ENCODE measurements at places on chromosomes 11 and 22.
A peak's percentile ranks its signal among the peaks of the same experiment; 100 is the strongest.

DNA sequence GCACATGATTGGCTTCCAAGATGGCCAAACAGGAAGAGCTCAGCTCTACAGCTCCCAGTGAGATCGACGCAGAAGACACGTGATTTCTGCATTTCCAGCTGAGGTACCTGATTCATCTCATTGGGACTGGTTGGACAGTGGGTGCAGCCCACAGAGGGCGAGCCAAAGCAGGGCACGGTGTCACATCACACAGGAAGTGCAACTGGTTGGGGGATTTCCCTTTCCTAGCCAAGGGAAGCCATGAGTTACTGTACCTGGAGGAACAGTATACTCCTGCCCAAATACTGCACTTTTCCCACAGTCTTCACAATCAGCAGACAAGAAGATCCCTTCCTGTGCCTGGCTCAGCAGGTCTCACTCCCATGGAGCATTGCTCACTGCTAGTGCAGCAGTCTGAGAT, 131.2 kb downstream of the DLG2 start:
- no peak for DNase-seq

- no peak for DNase-seq
Observed at GRCh38 chr11:32584921-32585320, 1.3 kb downstream of the EIF3M start.

DNA sequence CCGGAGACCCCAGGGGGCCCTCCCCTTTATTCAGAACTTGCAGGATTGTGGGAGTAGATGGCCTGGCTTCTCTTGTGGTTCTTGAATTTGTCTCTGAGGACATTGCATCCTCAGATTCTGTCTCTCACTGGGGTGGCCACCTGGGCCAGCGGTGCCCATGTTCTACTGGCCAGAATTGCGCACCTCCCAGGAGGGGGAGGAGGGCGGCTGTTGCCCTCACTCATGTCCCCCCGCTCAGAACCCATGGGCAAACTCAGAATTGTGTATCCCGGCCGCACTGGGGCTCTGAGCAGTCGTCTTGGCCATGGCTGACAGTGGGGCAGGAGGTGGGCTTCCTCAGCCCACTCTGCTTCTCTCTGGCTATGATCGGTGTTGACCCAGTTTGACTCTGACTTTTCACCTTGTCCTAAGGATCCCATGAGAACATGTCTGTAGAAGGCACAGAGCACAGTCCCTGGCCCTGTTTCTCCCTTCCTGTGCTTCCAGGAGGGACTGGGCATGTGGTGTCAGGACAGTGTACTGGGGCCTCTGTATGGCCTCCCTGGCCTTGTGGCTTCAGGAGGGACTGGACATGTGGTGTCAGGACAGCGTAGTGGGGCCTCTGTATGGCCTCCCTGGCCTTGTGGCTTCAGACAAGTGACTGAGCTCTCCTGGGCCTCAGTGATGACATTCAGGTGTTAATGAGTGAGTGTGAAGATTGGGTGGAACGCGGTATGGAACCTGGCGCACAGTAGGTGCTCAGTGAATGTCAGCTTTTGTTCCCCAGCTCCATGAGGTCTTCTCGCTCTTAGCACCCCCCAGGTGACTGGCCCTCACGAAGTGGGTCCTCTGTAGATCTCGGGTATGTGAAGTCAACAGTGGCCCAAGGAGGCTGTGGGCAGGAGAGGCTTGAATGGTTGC, 99.3 kb downstream of the TBC1D22A start:
- no peak for DNase-seq

GRCh38 chr22:28810821-28811491, 10.6 kb upstream of the XBP1 start:
- no peak for DNase-seq

DNA sequence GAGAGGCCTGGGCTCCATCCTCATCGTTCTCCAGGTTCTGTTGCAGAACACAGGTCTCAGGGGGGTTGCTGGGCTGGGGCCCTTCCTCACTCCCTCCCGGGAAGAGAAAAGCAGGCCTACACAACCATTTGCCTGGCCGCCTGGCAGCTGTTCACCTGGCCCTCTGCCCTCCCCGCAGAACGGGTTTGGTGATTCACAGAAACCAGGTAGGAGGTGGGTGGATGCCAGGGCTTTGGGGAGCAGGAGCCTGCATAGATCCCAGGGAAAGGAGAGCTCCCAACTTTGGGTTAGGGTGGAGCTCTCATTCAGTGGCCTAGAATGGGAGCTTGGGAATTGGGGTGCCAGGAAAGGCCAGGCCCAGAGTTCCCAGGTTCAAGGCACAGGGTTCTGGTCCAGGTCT, 995 bp downstream of the TMEM134 start:
- DNase-seq: no peak

DNA sequence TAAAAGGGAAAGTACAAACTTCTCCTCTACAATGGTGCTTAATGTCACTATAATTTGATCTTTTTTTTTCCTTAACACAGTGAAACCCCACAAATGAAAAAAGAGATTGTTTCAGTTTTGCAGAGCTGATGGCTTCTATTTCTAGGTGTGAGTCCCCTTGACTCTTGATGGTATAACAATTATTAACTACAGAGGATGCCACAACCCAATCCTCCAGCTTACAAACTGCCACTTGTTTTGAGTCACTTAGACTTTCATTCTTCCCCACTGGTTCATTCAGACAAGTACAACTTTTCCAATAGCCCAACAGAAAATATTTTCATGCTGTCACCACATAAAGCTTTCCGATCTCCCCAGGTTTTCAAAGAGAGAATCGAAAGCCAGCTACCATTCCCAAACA, 812.2 kb downstream of the LRRC4C start:
- DNase-seq: no peak

GRCh38 chr11:72078477-72078876, 1.9 kb downstream of the NUMA1 start:
- DNase-seq: no peak

- DNase-seq: no peak
Observed at GRCh38 chr11:117424781-117425180, 97.1 kb downstream of the CEP164 start.

- DNase-seq: no peak
Observed at GRCh38 chr11:117976445-117976844, 9.7 kb upstream of the IL10RA start.

GRCh38 chr11:37972691-37973090, 1374.7 kb upstream of the RAG2 start:
- DNase-seq: no peak

GRCh38 chr22:50034126-50035081, 21.8 kb upstream of the IL17REL start:
- DNase-seq: no peak

- DNase-seq: no peak
Observed at GRCh38 chr11:102244681-102245409, 72.4 kb upstream of the BIRC3 start.

DNA sequence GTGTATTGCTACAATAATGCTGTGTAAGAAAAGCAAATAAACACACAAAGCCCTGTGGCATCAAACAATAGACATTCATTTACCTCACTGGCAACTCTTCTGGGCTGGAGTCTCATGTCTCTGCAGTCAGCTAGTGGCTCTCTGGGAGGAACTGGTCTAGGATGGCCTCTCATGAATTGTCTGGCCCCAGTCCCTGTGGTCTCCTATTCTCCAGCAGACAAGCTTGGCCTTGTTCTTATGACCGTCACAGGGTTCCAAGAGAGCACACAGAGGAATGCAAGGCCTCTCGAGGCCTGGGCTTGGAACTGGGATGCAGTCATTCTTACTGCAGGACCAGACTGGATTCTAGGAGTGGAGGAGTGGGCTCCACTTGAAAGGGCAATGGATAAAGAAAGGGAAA, 141.2 kb upstream of the NTM start:
- no peak for DNase-seq

DNA sequence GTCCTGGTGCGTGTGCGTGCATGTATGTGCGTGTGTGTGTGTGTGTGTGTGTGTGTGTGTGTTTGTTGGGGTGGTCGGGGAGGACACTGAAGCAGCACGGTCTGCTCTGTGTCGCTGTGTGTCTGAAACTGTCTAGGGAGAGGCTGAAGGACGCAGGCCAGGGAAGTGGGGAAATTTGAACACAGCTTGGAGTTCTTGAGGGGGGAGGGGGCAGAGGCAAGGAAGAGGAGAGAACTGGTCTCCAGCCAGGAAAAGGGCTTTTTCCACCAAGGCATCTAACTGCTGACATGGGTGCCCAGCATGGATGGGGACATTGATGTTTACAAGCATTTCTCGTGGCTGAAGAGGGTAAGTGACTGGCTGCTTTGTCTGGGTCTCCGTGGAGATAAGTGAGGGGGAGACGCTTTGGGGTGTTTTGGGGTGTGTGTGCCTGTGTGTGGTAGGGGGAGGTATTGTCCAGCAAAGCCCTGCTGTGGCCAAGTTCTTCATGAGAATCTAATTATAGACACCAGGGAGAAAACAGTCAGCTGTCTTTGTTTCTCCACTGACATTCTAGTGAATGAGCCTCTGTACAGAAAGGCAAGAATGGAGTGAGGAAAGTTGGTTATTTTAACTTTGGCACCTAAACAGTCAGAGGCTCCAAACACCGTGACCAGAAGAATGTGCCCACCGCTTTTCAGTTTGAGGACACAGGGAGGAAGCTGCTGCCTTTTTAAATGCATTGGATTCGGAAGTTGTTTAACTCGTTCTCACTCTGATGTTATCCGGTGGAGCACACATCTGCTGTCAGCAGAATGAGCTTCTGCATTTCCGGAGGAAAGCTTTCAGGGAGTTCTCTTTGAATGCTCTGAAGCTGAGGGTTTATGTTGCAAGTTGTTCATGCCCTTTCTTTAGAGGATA, 63.7 kb downstream of the PPFIBP2 start:
- no peak for DNase-seq

DNA sequence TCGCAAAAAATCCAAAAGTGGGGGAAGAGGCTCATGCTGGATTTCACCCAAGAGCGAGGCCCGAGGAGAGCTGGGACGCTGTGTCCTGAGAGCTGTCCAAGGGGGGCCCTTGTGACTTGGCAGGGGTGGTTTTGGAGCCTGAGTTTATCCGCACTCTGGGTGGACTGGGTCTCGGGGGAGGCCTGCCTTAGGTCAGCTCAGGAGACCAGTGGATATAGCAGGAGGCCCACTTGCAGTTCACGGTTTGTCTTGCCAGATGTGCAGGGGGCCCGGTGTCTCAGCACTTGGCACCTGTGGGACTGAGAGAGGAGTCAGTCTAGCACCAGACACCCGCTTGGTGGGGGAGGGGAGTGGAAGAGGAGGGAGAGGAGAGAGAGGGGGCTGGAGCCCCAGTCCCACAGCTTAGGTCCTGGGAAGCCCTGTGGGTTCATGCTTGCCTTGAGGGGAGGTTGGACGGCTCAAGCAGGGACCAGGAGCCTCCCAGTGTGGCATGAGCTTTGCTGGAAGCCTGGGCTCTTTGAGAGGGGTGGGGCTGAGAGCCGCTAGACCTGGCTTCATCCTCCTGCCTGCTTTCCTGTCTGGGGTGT, 33.4 kb downstream of the PARVB start:
- no peak for DNase-seq

DNA sequence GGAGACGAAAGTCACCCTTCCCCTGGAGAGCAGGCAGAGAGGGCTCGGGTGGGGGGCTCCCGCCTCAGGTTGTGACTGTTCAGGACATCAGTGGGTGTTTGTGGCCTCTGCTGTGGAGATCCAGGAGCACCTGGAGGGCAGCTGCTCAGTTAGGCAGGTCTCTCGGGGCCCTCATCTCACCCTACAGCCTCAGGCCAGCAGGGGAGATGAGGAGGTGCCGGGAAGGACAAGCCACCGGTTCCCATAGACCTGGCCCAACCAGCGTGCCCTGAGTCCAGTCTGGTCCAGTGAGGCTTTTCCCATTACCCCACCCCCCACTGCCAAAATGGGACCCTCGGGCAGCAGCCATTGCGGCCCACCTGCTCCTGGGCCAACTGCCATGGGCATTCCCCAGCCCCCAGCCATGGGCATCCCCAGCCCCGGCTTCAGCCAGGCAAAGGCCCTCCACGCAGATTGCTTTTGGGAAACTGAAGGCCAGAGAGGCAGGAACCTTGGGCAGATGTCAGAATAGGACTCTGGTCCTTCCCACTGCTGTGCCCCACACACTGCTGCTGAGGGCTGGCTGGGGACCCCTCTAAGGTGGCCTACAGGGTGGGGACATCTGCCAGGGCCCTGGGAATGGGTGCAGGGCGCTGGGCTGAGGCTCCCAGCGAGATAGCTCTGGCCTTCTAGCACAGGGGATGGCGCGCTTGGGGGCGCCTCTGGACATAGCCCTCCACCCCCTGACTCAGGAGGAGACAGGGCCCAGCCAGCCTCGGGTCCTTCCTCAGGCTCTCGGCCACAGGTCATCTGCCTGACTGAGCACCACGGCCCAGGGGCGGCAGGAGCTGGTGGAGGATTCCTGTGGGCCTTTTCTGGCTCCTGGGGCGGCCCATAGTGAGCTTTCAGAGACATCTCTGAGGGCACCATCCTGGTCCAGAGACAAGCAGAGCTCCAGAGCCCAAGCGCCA, 4.8 kb downstream of the PIM3 start:
- DNase-seq: no peak

GRCh38 chr11:6634534-6634933, 15.3 kb upstream of the TPP1 start:
- DNase-seq: no peak

- DNase-seq: no peak
Observed at GRCh38 chr22:46047226-46047625, 70.3 kb upstream of the WNT7B start.

DNA sequence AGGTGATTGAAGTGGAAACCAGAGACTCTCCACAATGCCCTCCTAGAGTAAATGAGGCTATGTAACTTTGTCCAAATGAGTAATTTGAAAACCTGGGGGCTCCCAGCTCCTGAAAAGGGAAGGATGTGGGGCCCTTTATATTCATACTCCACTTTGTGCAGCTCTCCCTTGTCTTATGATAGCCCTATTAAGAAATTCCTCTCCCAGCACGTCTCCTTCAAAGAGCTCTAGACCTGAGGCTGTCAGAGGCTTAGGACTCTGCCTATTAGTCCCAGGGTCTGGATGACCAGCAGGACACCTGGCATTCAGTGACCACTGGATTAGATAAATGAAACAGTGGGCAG, 2.1 kb downstream of the SLC43A1 start:
- peak; percentile 31 for DNase-seq

GRCh38 chr11:113697756-113698407, 8.2 kb downstream of the TMPRSS5 start:
- no peak for DNase-seq

- no peak for DNase-seq
Observed at GRCh38 chr11:128339792-128340191, 247.6 kb downstream of the ETS1 start.

GRCh38 chr11:13109616-13110015, 100.5 kb downstream of the RASSF10 start:
- DNase-seq: no peak

DNA sequence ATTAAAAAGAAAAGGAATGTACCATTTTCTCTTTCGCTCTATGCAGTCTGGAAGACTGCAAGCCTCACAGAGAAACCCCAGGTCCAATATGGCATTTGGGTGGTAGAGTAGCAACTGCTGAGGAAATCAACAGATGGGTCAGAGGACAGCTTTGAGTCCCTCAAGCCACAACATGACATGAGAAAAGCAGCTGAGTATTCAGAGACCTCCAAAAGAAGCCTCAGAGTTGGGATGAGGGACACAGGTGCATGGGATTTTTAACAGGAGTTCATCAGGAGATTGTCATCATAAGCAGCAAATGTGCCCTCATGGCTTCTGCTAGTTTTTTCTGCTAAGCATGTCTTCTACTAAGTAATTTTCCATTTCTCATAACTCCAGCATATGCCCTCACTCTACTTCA, 111.6 kb downstream of the BLID start:
- no peak for DNase-seq
